ENCODE measurements at places on chromosomes 3 and 15. TPM values are rescaled to one million over a fixed set of nuclear protein-coding genes. Genes with fewer than 3 reads are reported as not detected.

DNA sequence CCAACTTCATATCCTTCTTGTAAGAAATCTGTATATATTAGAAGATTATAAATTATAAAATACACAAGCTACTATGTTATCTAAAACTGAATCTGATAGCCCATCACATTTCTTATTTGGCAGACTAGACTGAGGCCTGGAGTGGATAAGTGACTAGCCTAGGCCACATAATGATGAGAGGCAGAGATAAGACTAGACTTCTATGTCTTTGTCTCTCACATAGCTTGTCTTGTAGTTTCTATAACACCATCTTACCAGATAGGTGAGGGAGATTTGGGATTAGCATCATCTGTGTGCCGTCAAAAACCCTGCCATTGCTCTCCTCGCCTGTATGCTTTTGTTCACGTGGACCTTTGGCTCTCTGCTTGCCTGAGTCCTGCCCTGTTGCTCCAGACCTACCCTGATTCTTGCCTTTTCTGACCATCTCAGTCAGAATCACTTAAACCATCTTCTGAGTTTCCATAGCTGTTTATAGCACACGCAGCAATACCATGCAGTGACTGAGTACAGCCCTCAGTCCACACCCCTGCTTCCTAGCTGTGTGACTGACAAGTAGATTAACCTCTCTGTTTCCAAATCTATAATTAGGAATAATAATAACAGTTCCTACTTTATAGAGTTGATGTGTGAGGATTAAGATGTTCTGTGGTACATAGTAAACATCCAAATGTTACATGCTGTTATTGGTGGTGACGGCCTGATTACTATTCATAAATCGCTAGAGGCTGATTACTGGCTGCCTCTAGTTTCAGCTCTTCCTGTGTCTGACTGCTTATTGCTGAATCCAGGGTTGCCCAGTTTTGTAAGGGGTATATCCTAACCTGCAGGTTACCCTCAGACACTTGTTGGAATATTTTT is 49.7 kb downstream of the PDE8A start:
- H3K36me3 ChIP-seq = no peaks in the 10 kb centered on the region
- H3K4me1 ChIP-seq = peaks cover 58% of the 10 kb centered on the region
- no peak for DNase-seq
- peak overlapping the region; percentile 32 for H3K27ac ChIP-seq
- no peaks in the 10 kb centered on the region for H3K27me3 ChIP-seq
- H3K4me3 ChIP-seq = no peak overlapping the region

- H3K27ac ChIP-seq = no peak overlapping the region
- no peaks in the 10 kb centered on the region for H3K4me1 ChIP-seq
- H3K27me3 ChIP-seq = no peaks in the 10 kb centered on the region
- no peak for DNase-seq
- H3K4me3 ChIP-seq = no peak overlapping the region
These were observed 83.9 kb upstream of the KCNAB1 start for GRCh38 chr3:156036258-156037053.

DNA sequence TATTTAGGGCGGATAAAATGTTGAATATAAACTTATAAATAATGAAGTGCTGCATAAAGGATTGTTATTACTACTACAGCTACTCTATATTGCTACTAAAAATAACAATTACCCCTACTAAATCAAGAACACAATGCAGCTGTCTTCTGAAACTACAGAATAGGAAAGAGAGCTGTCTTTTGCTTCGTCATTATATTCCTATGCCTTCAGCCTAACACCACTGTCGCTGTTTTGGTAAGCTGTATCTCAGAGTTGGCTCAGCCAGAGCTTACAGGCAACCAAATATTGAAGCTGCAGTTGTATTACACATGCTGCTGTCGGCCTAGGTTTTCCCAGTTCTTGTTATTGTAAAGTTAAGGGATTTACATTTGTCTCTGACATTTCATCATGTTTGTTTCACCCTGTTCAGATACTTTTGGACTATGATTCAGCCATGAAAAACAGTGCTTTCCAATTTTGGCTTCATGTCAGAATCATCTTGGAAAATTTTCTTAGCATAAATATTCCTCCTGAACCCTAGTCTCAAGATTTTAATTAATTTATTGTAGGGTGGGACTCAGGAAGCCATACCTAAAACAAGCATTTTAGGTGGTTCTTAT is 31.3 kb upstream of the LPP start:
- H3K27me3 ChIP-seq = no peaks in the 10 kb centered on the region
- no peaks in the 10 kb centered on the region for H3K36me3 ChIP-seq
- no peaks in the 10 kb centered on the region for H3K4me1 ChIP-seq
- no peak for DNase-seq

Gene C3orf49
- total RNA-seq = not detected
